ENCODE measurements at places on chromosomes 7 and 10. TPM values are rescaled to one million over a fixed set of nuclear protein-coding genes. Genes with fewer than 3 reads are reported as not detected.

Gene BTBD16
- not detected for total RNA-seq

Gene TMEM184A
- total RNA-seq, result not detected

Gene OR2A5
- total RNA-seq, result not detected

Gene TAC1
- 0.82 TPM for total RNA-seq

Gene BMPER
- total RNA-seq, result not detected

Gene OR6V1
- total RNA-seq, result not detected

Gene ADGRA1
- not detected for total RNA-seq

Gene ETV1
- total RNA-seq, result 0.38 TPM

Gene SPDYE5
- total RNA-seq, result not detected

Gene MUC12
- total RNA-seq, result 0.44 TPM

Gene AKR1E2
- total RNA-seq, result 2.0 TPM

Gene SYT15B
- total RNA-seq, result 0.15 TPM

Gene LIPA
- total RNA-seq, result 18.3 TPM

Gene GNB2
- 235 TPM for total RNA-seq

Gene FAM131B
- 2.2 TPM for total RNA-seq

Gene CACNA2D1
- not detected for total RNA-seq

Gene NRG3
- not detected for total RNA-seq

Gene GBX1
- total RNA-seq, result not detected

Gene PON1
- not detected for total RNA-seq

Gene PPP1R17
- total RNA-seq, result not detected

Gene NPS
- total RNA-seq, result not detected

Gene GOLGA7B
- total RNA-seq, result 0.40 TPM

Gene GDF10
- 1.0 TPM for total RNA-seq

Gene SPDYE6
- total RNA-seq, result not detected

Gene AOAH
- 22.5 TPM for total RNA-seq

Gene HPS6
- 28.2 TPM for total RNA-seq

Gene PHKG1
- 1.6 TPM for total RNA-seq

Gene MMD2
- not detected for total RNA-seq

Measured in activated CD8-positive, alpha-beta memory T cell treated with anti-CD3 and anti-CD28 coated beads for 36 hours (primary cell).